ENCODE measurements at places on chromosomes 5 and 9.
A peak's percentile ranks its signal among the peaks of the same experiment; 100 is the strongest.

- no peaks in the 10 kb centered on the region for H3K4me1 ChIP-seq
- no peaks in the 10 kb centered on the region for H3K36me3 ChIP-seq
- DNase-seq = no peak
- H3K27ac ChIP-seq = no peak overlapping the region
- H3K4me3 ChIP-seq = no peak overlapping the region
Measured at GRCh38 chr5:98755406-98755805, 18.1 kb upstream of the RGMB start.

- H3K27ac ChIP-seq = no peak overlapping the region
- H3K4me1 ChIP-seq = no peaks in the 10 kb centered on the region
- H3K4me3 ChIP-seq = no peak overlapping the region
- H3K27me3 ChIP-seq = peaks cover under 1% of the 10 kb centered on the region
Measured at GRCh38 chr5:119752921-119753886, 123.8 kb downstream of the FAM170A start.

GRCh38 chr5:176934309-176934930, 35.3 kb upstream of the HK3 start:
- peaks cover 7% of the 10 kb centered on the region for H3K4me1 ChIP-seq
- H3K27ac ChIP-seq = no peak overlapping the region

DNA sequence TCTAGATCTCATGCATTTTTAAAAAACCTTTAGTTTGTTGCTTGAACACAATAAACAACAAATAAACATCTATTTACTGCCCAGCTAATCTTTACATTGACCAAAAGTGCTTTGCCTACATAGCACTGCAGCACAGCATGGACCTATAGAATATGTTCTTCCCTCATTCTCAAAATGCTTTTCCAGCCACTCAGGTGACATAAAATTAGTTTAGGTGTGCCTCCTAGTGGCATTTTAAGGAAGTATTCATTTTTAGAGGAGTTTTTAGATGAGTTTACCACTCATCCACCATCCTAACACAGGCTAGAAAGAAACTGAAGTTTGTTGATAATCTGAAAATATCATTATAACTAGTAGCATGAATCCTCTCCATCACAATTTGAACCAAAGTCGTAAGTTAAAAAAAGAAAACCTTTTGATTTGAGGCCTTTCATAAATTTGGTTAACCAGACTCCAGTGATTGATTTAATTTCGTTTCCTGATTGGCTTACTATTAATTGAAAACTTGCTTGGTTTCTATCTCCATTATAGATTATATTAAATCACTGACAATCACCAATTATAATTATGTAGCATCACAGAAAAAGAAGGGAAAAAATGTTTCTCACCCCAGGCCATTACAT, 12.6 kb downstream of the PLGRKT start:
- no peaks in the 10 kb centered on the region for H3K27me3 ChIP-seq
- peaks cover 12% of the 10 kb centered on the region for H3K4me1 ChIP-seq
- no peak for DNase-seq
- no peak overlapping the region for H3K27ac ChIP-seq
- H3K4me3 ChIP-seq = no peak overlapping the region

GRCh38 chr9:114011313-114011712, 66.8 kb downstream of the AMBP start:
- H3K4me1 ChIP-seq = no peaks in the 10 kb centered on the region
- no peak overlapping the region for H3K4me3 ChIP-seq
- H3K36me3 ChIP-seq = no peaks in the 10 kb centered on the region
- no peak overlapping the region for H3K27ac ChIP-seq
- peaks cover 3% of the 10 kb centered on the region for H3K27me3 ChIP-seq

- no peak overlapping the region for H3K27ac ChIP-seq
- DNase-seq = no peak
- no peak overlapping the region for H3K4me3 ChIP-seq
- no peaks in the 10 kb centered on the region for H3K4me1 ChIP-seq
- H3K27me3 ChIP-seq = no peaks in the 10 kb centered on the region
Measured at GRCh38 chr9:70791936-70792335, 329.5 kb downstream of the TRPM3 start.

GRCh38 chr5:96809921-96810320, 2.2 kb upstream of the ERAP1 start:
- peak overlapping the region; percentile 64 for H3K4me3 ChIP-seq
- H3K36me3 ChIP-seq = peaks cover 10% of the 10 kb centered on the region
- DNase-seq = peak; percentile 38
- H3K27ac ChIP-seq = peak overlapping the region; percentile 68
- no peaks in the 10 kb centered on the region for H3K27me3 ChIP-seq
- peaks cover 43% of the 10 kb centered on the region for H3K4me1 ChIP-seq

DNA sequence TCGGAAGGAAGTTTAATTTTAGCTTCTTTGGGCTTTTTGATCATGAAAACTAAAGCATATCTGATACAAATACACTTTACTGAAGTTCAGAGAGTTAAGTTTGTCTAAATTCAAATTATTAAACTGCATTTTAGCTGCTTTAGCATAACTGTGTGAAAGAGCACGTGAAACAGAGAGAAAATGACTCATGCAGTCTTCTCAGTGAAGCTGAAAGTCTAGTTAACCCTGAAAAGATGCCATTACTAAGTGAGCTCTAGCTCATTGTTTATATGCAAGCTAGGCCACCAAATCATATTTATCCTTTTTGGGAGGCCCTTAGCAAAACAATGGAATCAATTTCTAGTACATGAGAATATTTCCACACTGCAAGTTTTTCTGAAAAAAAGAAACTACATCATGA, 27.6 kb downstream of the TPD52L3 start:
- H3K27ac ChIP-seq = no peak overlapping the region
- H3K36me3 ChIP-seq = no peaks in the 10 kb centered on the region
- peaks cover 7% of the 10 kb centered on the region for H3K27me3 ChIP-seq
- DNase-seq = no peak

- no peak overlapping the region for H3K27ac ChIP-seq
- no peak overlapping the region for H3K4me3 ChIP-seq
- no peaks in the 10 kb centered on the region for H3K27me3 ChIP-seq
- no peaks in the 10 kb centered on the region for H3K4me1 ChIP-seq
- DNase-seq = no peak
Measured at GRCh38 chr9:133779081-133779480, 40.9 kb upstream of the SARDH start.

DNA sequence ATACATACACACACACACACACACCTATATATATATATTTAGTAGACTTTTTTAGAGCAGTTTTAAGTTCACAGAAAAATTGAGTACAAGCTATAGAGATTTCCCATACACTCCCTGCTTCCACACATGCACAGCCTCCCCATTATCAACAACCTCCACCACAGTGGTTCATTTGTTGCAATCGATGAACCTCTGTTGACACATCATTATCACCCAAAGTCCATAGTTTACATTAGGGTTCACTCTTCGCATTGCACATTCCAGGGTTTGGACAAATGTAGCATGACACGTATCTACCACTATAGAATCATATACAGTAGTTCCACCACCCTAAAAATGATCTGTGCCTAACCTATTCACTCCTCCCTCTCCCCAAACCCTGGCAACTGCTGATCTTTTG, 111.0 kb downstream of the PPP2R2B start:
- no peak overlapping the region for H3K4me3 ChIP-seq
- H3K36me3 ChIP-seq = no peaks in the 10 kb centered on the region
- DNase-seq = no peak
- H3K27ac ChIP-seq = no peak overlapping the region

DNA sequence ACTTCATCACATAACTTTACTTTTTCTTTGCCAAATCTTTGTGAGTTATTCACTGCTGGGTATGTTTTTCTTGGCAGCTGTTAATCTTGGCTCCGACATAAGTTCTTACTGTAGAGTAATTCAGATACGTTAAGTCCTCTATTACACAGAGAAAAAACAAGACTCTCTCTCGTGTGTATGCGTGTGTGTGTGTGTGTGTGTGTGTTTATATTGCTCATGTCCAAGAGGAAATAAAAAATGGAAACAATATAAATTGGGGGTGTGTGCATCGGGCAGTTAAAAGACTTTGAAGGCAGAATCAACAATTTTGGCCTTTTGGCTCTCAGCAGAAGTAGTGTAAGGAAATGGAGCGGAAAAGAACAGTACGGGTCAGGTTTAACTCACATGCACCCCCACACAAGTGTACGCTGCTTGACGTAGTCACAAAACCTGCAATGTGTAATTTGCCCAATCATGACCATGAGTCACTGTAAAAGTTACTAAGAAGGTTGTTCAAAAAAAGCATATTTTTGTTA, 67.2 kb upstream of the IFNE start:
- H3K4me3 ChIP-seq = no peak overlapping the region
- H3K27ac ChIP-seq = no peak overlapping the region
- no peaks in the 10 kb centered on the region for H3K27me3 ChIP-seq
- no peak for DNase-seq
- peaks cover 16% of the 10 kb centered on the region for H3K4me1 ChIP-seq
- H3K36me3 ChIP-seq = peaks cover 9% of the 10 kb centered on the region

- DNase-seq = no peak
- H3K27ac ChIP-seq = no peak overlapping the region
- H3K4me1 ChIP-seq = peaks cover 11% of the 10 kb centered on the region
Measured at GRCh38 chr5:176822041-176822792, 11.9 kb downstream of the UNC5A start.

DNA sequence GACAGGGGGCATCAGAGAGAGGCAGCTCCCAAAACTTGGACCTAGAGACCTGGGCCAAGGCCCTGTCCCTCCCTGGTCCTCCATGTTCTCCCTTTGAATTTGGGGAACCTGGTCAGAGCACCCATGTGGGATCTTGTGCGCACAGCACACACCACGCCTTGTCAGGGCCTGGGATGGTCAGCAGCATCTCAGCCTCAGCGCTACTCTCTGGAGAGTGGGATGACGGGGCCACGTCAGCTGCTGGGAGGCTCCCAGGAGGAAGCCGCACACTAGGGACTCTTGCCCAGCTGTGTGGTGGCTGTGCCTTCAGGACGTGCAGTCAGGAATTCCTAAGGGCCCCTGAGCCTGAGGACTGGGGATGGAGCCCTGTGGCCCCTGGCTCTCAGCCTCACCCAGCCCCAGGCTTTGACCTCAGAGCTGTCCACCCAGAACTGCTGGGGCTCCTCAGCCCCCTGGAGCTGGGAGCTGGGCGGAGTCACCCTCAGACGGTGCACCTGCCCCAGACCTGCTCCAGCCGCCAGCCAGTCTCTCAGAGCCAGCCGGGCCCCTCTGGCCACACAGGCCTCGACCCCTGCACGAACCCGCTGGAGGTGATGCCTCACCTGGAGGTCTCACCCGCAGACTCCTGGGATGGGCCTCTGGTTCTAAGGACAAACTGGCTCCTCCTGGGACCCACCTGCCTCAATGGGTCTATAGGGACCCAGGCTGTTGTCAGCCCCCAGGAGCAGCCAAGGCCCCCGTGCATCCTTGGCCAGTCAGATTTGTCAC, 38.3 kb upstream of the EGFL7 start:
- no peak overlapping the region for H3K27ac ChIP-seq
- H3K4me3 ChIP-seq = no peak overlapping the region
- no peak for DNase-seq
- H3K27me3 ChIP-seq = no peaks in the 10 kb centered on the region

DNA sequence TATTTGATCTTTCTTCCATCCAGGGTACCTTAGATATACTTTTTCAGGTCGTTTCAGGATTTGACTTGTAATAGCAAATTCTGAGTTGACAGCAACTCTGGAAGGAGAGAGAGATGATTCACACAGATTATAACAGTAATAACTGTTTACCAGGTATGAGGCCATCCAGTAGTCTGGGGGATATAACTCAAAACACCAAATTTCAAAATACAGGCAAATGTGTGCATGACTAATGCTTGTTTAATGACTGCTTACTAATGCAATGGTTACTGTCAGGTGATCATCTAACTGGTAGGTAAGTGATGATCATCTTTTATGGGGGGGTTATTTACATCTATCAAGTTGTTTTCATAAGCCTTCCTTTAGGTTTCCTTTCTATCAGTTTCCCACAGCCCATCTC, 412.3 kb downstream of the MAT2B start:
- peaks cover 2% of the 10 kb centered on the region for H3K4me1 ChIP-seq
- no peak overlapping the region for H3K4me3 ChIP-seq
- H3K27me3 ChIP-seq = no peaks in the 10 kb centered on the region
- no peak for DNase-seq

DNA sequence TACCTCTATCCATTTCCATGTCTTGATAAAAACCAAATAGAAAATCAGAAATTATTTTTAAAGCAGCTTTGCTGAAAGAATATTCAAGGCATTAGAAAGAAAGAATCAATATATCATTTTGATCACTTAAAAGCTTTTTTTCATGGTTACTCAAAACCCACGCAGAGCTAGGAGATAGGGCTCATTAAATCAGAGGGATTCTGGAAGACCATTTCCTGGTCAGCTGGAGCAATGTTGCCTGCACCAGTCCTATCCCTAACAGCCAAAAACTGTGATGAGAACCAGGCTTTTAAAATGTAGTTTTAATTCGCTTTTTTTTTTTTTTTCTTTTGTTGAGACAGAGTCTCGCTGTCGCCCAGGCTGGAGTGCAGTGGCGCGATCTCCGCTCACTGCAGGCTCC, 72.3 kb downstream of the ARSB start:
- H3K27ac ChIP-seq = no peak overlapping the region
- peaks cover 10% of the 10 kb centered on the region for H3K36me3 ChIP-seq
- DNase-seq = no peak
- H3K4me3 ChIP-seq = no peak overlapping the region
- peaks cover 3% of the 10 kb centered on the region for H3K4me1 ChIP-seq

DNA sequence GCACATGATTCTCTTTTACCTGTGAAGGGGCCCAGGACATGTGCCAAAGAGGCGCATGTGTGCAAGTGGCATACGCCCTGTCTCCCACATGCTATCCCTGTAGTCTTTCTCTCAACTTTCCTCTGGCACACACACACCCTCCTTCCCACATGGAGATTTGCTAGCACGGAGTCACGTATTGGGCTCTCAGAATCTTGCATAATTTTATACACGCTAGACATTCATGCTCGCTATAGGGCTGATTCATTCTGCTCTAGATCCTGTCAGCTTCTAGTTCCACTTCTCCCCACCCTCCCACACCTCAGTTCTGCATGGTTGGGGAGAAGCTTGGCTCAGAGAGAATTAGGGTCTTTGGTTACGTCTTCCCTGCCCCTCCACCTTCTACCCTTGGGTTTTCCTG, 72.8 kb downstream of the CD180 start:
- peaks cover 11% of the 10 kb centered on the region for H3K36me3 ChIP-seq
- H3K27me3 ChIP-seq = no peaks in the 10 kb centered on the region
- no peaks in the 10 kb centered on the region for H3K4me1 ChIP-seq
- DNase-seq = no peak
- no peak overlapping the region for H3K27ac ChIP-seq

GRCh38 chr5:132272311-132273210, 15.1 kb downstream of the PDLIM4 start:
- no peak overlapping the region for H3K4me3 ChIP-seq
- H3K4me1 ChIP-seq = peaks cover 9% of the 10 kb centered on the region
- no peak overlapping the region for H3K27ac ChIP-seq
- DNase-seq = peak; percentile 76

DNA sequence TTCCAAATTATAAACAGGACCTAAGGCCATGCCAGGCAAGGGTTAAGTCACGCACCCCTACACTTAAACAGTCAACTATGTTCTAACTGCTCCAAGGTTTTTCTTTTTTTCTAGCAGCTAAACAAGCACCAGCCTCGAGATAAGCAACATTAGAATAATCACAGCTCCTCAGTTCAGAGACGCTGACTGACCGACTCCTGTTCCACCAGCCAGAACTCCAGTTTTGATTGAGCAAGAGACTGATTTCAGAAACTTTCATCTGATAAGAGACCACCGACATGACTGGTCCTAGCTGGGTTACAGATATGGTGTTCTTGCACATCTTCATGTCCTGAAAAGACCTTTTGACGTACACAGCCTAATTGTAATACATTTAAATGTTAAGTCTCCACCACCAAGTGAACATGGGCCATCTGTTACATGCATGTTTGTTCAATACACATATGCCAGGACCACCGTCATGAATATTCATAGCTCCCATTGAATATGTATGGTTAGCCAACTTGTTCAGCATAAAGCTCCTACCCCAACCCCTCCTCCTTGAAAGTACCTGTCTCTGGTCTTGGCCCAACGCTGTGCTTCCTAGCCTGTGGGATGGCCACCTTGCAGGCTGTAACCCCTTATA, 23.7 kb upstream of the OTULINL start:
- no peak overlapping the region for H3K27ac ChIP-seq
- peaks cover 24% of the 10 kb centered on the region for H3K4me1 ChIP-seq
- H3K36me3 ChIP-seq = no peaks in the 10 kb centered on the region
- DNase-seq = no peak
